ENCODE measurements at places on chromosomes 16 and 17. TPM values are rescaled to one million over a fixed set of nuclear protein-coding genes. Genes with fewer than 3 reads are reported as not detected.

DNA sequence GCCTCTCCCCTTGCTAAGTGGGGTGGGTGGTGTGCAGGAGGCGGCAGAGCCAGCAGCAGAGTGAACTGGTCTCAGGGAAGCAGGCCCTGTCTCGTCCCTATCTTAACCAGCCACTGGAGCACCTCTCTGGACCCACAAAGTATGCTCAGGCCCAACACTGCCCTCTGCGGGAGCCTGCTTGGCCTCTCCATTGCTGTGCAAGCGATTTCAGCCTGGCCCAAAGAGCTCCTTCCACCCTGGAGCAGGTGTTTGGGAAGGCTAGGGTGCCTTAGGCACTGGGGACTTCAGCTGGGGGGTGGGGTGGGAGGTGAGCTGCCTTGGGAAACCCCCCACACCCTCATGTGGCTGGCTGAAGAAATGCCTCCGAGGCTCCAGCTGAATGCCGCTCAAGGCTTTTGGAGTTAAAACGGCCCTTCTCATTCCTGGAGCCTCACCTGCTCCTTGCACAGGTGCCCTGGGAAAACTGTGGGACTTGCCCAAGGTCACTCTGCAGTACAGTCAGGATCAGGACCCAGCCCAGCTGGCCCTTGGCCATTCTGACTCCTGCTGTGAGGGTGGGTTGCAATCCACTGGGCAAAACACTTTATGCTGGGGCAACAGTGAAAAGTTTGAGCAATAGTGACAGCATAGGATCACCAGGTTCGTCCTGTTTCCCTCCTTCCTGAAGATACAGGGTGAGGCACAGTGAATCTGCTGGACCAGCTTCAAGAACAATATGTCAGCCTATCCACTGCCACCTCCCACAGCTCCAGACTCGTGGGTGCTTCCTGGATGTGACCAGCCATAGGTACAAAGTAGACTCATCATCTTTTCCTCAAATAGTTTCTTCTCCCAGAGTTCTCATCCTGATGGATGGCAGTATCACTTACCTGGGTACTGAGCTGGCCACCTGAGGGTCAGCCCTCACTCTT is 5.9 kb upstream of the UBE2O start:
- peak; percentile 31 for DNase-seq

GRCh38 chr17:21199856-21200255 is 14.1 kb downstream of the TMEM11 start:
- no peak for DNase-seq

The TBC1D3I gene
- total RNA-seq: 0.38 TPM

The GPR142 gene
- not detected for total RNA-seq

GRCh38 chr16:10579965-10580882 is at the start of gene EMP2:
EMP2 (minus strand) TSS chr16:10580598; CDS start chr16:10547617, 32,981 bp downstream.
- no peak for DNase-seq

The MPP2 gene
- 6.0 TPM for total RNA-seq

The RHBDL1 gene
- total RNA-seq: 0.79 TPM

GRCh38 chr16:25546791-25547190 is 145.0 kb upstream of the HS3ST4 start:
- no peak for DNase-seq

- DNase-seq: no peak
Measured at GRCh38 chr17:40470932-40471828, 27.9 kb downstream of the IGFBP4 start.

- DNase-seq: no peak
Measured at GRCh38 chr16:53094013-53094630, 39.3 kb downstream of the CHD9 start.

DNA sequence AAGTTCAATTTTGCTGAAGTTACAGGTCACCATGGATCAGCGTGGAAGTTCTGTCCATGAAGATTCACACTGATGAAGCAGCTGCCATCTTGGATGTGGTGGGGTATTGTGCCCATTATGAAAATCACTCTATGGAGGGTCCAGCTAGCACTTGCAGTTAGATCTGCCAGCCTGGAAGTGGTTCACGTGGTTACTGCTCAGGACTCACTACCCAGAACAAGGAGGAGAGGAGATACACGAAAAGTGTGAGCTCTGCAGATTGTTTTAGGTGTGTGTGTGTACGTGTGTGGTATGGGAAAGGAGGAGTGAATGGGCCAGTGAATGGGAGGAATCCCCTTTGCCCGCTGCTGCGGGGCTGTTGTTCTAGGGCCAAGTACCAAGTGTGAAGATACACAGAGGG is 333.4 kb downstream of the MAF start:
- no peak for DNase-seq

The ABCA9 gene
- not detected for total RNA-seq

DNA sequence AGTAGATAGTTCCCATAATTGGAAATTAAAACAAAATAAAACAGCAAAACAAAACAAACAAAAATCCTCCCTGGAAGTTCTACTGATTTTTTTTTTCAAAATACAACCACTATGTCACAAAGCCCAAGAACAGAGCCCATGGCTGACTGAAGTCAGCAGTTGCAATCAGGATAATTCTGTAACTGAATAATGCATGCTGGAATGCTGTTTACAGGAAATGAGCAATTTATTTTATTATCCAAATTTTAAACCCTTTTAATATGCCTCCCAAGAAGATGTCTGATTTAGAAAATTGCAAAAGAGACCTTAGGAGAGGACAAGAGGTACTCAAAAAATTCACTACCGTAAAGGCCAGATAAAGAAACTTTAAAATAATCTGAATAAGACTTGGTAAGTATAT is 578.2 kb downstream of the TOX3 start:
- DNase-seq: no peak

DNA sequence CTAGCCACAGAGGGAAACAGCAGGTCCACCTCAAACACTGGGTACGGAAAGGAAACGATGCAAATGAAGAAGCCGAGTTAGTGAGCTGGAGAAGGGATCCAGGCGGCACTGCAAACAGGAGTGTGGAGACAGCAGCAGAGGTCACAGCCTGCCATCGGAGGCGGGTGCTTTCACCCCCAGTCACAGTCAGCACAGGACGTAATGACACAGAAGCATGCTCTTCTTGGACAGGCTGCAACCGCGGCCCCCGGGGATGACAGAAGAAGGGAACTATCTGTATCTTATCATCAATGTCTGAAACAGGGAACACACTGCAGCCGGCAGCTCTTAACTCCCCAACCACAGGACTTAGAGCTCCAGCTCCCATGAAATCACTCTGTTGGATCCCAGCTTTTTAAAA is 16.1 kb upstream of the SLC38A8 start:
- no peak for DNase-seq

DNA sequence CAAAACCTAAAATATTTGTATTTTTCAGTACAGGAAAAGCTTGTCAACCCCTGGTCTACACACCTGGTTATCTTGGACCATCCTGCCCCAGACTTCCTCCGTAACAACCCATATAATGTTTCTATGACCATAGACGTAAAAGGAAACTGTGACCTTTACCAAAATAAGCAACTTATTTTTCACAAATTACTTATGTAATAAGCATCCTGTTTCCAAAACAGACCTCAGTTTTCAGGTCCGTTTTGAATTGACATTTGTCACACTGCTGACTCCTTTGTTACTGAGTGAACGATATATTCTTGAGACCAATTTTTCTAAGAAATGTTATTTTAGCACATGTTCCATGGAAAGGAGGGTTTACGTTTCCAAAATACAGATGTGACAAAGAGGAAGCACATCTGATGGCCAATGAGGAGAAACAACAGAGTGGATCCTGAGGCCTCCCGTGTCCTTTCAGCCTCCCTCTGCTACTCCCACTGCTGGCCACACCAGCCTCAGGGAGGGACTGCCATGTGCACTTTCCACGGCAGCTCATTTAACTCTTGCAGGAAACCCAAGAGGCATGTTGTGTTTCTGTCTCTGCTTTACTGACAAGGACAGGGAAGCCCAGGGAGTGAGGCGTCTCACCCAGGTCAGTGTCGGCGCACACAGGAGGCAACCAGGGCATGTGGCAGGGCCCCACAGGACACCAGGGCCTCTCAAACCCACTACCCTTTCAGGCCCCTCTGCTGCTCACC is 20.1 kb upstream of the ALDH3A1 start:
- no peak for DNase-seq

The EVI2B gene
- total RNA-seq: 16.4 TPM

The CACNG4 gene
- not detected for total RNA-seq

DNA sequence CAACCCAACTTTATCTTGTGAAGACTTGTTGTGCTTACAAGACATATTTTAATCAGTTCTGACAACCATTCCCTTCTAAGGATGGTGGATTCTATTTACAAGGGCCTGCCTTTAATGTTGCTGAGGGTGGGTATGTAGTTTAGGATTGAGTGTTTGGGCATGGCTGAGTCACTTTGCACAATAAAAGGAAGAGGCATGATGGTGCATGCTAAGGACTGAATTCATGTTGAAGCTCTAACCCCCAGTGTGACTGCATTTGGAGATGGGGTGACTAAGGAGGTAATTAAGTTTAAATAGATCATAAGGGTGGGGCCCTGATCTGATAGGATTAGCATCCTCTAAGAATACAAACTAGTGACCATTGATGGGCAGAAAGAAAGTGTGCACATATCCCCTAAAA is 196.1 kb upstream of the HS3ST3A1 start:
- DNase-seq: no peak

GRCh38 chr17:14205992-14206461 is 30.6 kb downstream of the CDRT15 start:
- peak; percentile 72 for DNase-seq

- DNase-seq: no peak
Measured at GRCh38 chr16:84604477-84605013, 13.3 kb downstream of the COTL1 start.

DNA sequence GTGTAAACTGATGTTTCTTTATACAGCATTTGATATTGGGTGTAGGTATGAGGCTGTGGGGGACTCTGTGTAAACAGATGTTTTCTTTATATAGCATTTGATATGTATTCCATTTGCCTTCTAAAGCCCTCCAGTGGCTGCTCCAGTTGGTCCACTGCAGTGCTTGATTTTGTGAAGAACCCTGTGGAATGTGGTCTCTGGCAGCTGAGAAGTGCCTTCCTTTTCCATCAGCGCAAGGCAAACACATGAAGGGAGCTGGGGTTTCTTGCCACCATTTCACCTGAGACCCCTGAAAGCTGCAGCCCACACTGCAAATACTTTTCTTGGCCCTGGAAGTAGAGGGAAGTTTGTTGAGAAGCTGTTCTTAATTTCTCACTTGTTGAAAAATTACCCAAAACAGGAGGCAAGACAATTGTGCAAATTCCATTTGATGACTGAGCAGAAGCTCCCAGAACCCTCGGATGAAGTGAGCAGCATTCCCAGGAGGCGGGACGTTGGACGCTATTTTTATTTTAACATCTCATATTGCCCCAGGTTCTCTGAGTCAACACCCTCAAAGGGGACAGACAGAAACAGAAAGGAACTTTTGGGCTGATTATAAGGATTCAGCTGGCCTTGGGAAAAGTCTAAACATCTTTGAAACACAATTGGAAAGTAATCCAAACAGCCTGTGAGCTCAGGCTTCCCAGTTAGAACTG is 158.5 kb upstream of the RPH3AL start:
- DNase-seq: no peak

- peak; percentile 61 for DNase-seq
Measured at GRCh38 chr16:1054660-1055556, 17.6 kb upstream of the SSTR5 start.
